NCI-H2081 treated with DMSO at 0.1 percent for 48 hours (cell line): ENCODE measurements at places on chromosomes 11 and 22.

DNA sequence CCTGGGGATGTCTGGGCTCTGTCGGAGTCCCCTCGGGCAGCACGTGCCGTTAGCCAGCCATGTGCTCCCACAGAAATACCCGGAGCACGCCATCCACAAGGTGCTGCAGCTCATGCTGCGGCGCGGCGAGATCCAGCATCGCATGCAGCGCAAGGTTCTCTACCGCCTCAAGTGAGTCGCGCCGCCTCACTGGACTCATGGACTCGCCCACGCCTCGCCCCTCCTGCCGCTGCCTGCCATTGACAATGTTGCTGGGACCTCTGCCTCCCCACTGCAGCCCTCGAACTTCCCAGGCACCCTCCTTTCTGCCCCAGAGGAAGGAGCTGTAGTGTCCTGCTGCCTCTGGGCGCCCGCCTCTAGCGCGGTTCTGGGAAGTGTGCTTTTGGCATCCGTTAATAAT, 24.1 kb downstream of the MCM5 start:
- no peak for DNase-seq

- no peak for DNase-seq
Measured at GRCh38 chr22:17772958-17773605, 1.2 kb downstream of the BID start.

- no peak for DNase-seq
Measured at GRCh38 chr11:130672911-130673310, 224.5 kb downstream of the ADAMTS15 start.

DNA sequence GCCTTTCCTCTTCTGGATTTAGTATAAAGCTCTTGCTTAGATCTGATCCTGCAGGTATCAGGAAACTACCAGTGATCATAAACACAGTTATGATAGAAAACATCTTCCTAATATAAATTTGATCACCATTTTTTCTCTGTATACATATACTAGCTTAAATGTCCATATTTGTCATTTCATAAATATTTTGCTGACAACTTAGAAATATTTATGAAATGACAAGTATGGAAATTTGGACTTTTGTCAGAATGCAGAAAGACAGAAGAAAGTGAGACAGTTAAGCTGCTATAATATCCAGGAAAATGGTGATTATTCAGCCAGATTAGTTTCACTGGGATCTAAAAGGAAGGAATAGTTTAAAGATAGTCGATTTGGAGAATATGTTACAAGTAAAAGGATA, 22.8 kb upstream of the TRIM21 start:
- DNase-seq: no peak
